ENCODE measurements at places on chromosomes 1 and 21.

GRCh38 chr21:28821276-28822122, 171.2 kb downstream of the LTN1 start:
- DNase-seq = no peak

GRCh38 chr1:87119541-87120140, 205.2 kb downstream of the HS2ST1 start:
- DNase-seq = no peak

GRCh38 chr1:54804471-54805132, 3.5 kb upstream of the TTC22 start:
- no peak for DNase-seq

GRCh38 chr1:154407198-154408091, 2.3 kb downstream of the IL6R start:
- no peak for DNase-seq

DNA sequence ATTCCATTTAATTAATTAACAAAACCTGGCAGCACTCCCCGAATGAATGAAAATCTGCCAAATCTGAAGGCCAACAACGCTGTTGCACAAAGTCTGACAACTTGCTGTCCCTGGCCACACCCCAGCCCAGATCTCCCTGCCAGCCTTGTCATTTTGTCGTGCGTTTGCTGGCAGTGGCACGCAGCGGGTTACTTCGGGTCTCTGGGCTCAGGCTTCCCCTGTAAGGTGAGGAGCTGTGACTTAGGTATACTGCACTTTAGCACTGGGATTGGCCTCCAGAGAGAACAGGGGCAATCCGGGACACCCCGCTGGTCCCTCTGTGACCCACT, 34.3 kb upstream of the SIM2 start:
- no peak for DNase-seq

Data from hematopoietic multipotent progenitor cell (in vitro differentiated cells).